ENCODE measurements at places on chromosomes 2 and 18.
A peak's percentile ranks its signal among the peaks of the same experiment; 100 is the strongest.

- H3K36me3 ChIP-seq: no peaks in the 10 kb centered on the region
- H3K27me3 ChIP-seq: peaks cover 11% of the 10 kb centered on the region
- H3K4me3 ChIP-seq: no peak overlapping the region
These were observed 267.8 kb upstream of the NCKAP5 start for GRCh38 chr2:133835821-133836619.

DNA sequence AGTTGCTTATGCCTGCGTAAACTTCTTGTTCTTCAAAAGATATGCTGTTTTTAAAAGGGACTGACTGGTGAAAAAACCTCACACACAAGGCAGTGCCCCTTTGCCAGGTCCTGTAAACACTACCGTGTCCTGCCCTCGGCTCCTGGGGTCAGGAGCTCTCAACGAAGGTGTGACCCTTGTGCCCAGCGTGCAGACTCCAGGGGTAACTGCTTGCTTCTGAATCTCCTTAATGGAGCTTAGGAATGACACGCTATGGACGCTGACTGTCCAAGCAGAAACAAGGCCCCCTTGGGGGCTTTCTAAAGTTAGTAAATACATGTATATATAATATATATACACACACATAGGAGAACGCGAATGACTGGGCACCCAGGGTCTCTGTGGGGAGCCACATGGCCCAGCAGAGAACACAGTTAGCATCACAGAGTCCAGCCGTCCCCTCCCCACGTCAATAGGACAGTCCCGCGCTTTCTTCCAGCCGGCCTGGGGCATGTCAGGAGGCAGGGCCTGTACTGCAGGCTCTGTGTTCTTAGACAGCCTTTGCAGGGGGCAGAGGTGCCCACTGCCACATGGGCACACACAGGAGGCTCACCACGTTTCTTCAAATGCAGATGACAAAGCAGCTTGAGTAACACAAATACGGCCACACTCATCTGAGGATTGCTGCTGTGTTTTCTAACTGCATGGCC lies 96.1 kb downstream of the HDAC4 start:
- H3K27ac ChIP-seq: peak overlapping the region; percentile 85
- H3K4me1 ChIP-seq: peaks cover 24% of the 10 kb centered on the region
- no peaks in the 10 kb centered on the region for H3K27me3 ChIP-seq
- no peak for DNase-seq
- no peaks in the 10 kb centered on the region for H3K36me3 ChIP-seq
- peak overlapping the region; percentile 23 for H3K4me3 ChIP-seq

- H3K27me3 ChIP-seq: no peaks in the 10 kb centered on the region
- DNase-seq: no peak
- H3K27ac ChIP-seq: no peak overlapping the region
- H3K36me3 ChIP-seq: no peaks in the 10 kb centered on the region
These were observed 43.8 kb downstream of the CDH19 start for GRCh38 chr18:66560094-66560493.

DNA sequence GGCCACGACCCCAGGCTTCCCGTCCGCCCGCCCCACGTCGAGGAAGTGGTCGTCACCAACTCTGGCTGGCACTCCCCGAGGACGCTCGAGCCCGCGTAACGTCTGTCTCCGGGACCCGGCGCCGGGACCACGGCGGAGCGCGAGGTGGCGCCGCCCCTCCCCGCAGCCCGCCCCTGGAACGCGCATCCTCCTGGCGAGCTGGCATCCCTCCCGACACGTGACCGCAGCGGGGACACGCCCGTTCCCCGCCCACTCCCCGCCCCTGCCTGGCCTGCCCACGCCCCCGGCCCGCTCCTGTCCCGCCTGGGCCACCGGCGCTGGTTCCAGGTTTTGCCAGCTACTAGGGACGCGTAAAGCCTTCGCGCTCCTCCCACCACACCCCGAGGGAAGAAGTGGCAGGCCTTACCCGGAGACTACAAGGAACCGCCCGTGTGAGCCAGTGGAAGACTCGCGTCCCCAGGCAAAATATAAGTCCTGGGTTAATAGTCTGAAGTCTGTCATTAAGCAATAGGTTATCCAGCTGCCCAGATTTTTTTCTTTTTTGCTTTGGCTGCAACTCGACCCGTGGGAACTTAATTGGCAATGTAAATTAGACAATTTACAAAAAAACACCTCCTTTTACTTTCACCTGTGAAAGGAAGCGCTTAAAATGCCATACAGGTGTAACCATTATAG lies at the start of gene OSBPL1A:
TSS of gene OSBPL1A (minus strand) at position 131 of the 675 bp plus-strand sequence. CDS start 20,291 bp downstream, outside the sequence.
- no peak within 1 kb of the TSS for H3K27ac ChIP-seq
- H3K36me3 ChIP-seq: peaks cover 2% of the 10 kb centered on the region
- H3K4me3 ChIP-seq: peak within 1 kb of the TSS; percentile 90
- H3K4me1 ChIP-seq: peaks cover 5% of the 10 kb centered on the region
- peak; percentile 43 for DNase-seq
- peaks cover 7% of the 10 kb centered on the region for H3K27me3 ChIP-seq

- no peak overlapping the region for H3K4me3 ChIP-seq
- H3K27ac ChIP-seq: no peak overlapping the region
- peaks cover 27% of the 10 kb centered on the region for H3K27me3 ChIP-seq
- no peak for DNase-seq
These were observed 46.8 kb downstream of the LIPG start for GRCh38 chr18:49608366-49609255.

DNA sequence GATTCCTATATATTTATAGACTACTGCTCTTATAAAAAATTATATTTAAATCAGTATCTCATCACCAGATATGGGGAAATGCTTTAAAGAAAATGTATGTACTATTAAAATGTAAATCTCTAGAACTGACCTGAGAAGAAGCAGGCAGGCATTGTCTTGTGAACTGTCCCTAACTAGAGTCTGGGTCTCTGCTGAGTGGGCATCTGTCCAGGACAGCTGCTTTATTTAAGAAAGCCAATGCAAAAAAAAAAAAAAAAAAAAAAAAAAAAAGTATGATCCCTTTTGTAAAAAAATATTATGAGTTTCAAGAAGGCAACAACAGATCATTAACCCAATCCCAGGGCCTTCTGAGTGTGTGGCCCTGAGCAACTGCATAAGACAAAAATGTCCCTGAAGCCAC lies 66.0 kb downstream of the PAX3 start:
- no peak overlapping the region for H3K27ac ChIP-seq
- no peaks in the 10 kb centered on the region for H3K27me3 ChIP-seq
- no peaks in the 10 kb centered on the region for H3K36me3 ChIP-seq
- H3K4me1 ChIP-seq: no peaks in the 10 kb centered on the region
- H3K4me3 ChIP-seq: no peak overlapping the region
- no peak for DNase-seq

DNA sequence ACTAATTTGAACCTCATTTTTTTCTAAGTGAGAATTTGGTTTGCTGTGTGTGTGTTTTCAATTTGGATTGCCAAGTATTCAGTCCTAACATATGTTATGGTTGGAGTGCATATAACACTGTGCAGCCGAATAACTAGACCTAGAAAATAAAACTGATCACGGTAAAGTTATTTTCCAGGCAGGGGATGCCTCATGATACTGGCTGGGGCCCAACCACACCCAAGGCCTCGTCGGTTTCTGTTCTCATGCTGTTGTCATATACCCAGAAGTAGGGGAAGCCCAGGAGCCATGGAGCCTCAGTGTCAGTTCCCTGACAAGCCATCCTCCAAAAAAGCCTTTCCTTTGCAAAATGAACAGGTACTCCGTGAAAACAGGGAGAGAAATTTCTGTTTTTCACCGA lies 160.2 kb downstream of the GBX2 start:
- H3K27me3 ChIP-seq: no peaks in the 10 kb centered on the region
- no peak for DNase-seq
- no peak overlapping the region for H3K4me3 ChIP-seq
- no peaks in the 10 kb centered on the region for H3K36me3 ChIP-seq
- H3K27ac ChIP-seq: no peak overlapping the region

DNA sequence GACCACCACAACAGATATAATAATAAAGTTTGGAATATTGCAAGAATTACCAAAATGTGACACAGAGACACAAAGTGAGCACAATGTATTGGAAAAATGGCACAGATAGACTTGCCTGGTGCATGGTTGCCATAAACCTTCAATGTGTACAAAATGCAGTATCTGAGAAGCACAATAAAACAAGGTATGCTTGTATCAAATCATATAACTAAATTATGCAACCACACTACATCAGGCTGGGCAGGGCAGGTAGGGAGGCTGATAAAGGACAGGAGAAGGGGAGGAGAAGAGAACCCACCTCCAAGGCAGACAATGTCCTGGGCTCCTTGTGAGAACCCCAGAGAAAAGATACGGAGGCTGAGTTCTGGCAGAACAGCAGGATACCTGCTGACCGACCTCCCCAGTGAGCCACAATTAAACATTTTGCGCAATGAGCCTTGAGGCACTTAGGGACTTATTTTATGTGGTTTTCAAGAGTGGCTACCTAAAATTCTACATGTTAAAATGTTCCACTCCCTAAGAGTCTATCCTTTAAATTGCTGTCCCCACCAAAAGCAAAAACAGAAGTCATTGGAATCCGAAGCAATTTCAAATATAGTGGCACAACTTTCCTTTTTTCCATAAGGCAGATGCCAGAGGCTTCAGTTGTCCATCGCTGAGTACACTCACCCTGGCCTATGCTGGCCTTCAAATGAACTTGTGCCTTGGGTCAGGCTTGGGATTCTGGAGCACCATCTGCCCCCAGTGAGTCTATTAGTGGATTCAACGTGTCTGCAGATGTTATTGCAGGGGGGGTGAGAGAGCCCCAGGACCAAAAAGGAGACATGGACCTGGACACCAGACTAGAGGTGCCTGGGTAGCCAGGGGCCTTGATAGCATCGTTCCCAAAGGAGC lies 16.8 kb downstream of the WDFY1 start:
- no peak overlapping the region for H3K27ac ChIP-seq
- no peak overlapping the region for H3K4me3 ChIP-seq
- DNase-seq: no peak
- H3K27me3 ChIP-seq: no peaks in the 10 kb centered on the region
- H3K4me1 ChIP-seq: peaks cover 45% of the 10 kb centered on the region

DNA sequence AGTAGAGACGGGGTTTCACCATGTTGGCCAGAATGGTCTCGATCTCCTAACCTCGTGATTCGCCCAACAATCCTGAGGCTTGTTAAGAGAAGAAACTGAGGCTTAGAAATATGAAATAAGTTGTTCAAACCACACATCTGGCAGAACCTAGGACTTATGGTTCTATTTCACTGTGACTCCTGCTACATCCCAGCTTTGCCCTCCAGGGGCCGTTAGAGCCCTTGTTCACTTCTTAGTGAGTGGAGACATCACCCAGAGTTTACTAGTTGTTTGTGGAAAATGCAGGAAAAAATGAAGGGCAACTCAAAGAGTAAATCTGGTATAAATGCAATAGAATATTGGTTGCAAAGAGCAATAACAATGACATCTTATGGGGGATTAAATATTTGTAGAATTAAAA lies 43.9 kb downstream of the MARCHF4 start:
- no peaks in the 10 kb centered on the region for H3K27me3 ChIP-seq
- H3K4me3 ChIP-seq: no peak overlapping the region
- no peaks in the 10 kb centered on the region for H3K4me1 ChIP-seq

DNA sequence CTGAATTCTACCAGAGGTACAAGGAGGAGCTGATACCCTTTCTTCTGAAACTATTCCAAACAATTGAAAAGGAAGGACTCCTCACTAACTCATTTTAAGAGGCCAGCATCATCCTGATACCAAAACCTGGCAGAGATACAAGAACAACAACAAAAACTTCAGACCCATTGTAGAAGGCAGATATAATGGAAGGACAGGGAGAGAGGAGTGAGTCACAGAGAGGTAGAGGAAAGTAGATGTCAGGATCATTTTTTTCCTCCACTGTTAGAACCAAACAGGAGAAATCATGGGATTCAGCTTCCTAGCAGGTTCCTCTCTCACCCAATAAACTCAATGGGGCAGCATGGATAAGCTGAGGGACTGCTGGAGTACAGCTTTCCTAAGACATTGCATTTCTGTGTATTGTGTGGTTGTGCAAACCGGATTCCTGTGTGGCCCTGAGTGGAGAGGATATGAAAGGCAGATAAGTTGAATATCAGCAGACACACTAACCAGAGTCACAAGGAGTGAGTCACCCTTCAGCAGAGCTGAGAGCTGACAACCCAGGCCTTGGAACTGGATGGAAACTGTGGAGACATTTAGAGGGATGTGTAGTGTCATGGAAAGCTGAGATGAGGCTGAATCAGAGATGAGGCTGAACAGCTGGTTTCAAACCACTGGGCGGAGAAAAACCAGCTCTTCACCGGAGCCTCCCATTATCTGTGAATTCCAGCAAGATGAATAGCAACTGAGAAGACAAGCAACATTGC lies 60.9 kb upstream of the MMADHC start:
- no peak overlapping the region for H3K27ac ChIP-seq
- H3K27me3 ChIP-seq: peaks cover 30% of the 10 kb centered on the region
- H3K4me3 ChIP-seq: no peak overlapping the region
- no peaks in the 10 kb centered on the region for H3K36me3 ChIP-seq

GRCh38 chr2:136246086-136246669 lies 128.2 kb upstream of the CXCR4 start:
- no peak for DNase-seq
- H3K27ac ChIP-seq: no peak overlapping the region
- no peaks in the 10 kb centered on the region for H3K27me3 ChIP-seq
- peaks cover 3% of the 10 kb centered on the region for H3K36me3 ChIP-seq
- H3K4me1 ChIP-seq: peaks cover 32% of the 10 kb centered on the region

- no peaks in the 10 kb centered on the region for H3K36me3 ChIP-seq
- no peak overlapping the region for H3K27ac ChIP-seq
- H3K4me3 ChIP-seq: no peak overlapping the region
- H3K4me1 ChIP-seq: no peaks in the 10 kb centered on the region
These were observed 115.2 kb downstream of the TTC32 start for GRCh38 chr2:19786408-19787058.

DNA sequence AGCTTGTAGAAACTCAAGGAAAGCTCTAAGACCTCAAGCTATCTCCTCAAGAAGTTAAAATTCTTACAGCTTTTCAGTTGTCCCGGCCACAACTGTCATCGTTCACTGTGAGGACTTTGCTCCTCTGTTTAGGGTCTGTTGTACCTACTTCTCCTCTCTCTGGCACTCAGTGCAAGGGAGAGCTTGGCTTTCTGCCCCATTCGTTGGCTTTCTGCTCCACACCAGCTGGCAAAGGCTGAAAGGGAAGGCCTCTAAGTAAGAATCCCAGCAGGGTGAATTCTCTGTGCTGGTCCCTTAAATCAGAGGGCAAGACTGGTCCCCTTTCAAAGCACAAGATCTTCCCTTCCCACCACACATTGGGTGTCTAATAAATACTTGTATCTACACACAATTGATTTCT lies 17.3 kb downstream of the ZBTB7C start:
- H3K27me3 ChIP-seq: peaks cover 94% of the 10 kb centered on the region
- no peak for DNase-seq
- H3K27ac ChIP-seq: no peak overlapping the region

GRCh38 chr2:127680706-127681287 lies 5.5 kb upstream of the LIMS2 start:
- no peak overlapping the region for H3K4me3 ChIP-seq
- H3K27me3 ChIP-seq: peaks cover 34% of the 10 kb centered on the region
- peaks cover 4% of the 10 kb centered on the region for H3K36me3 ChIP-seq
- no peak overlapping the region for H3K27ac ChIP-seq
- DNase-seq: no peak

- peak; percentile 33 for DNase-seq
- peak overlapping the region; percentile 63 for H3K4me3 ChIP-seq
- peaks cover 52% of the 10 kb centered on the region for H3K27me3 ChIP-seq
These were observed 145.9 kb downstream of the CCDC74A start for GRCh38 chr2:131673400-131674173.
